ENCODE measurements at places on chromosomes 6 and 20.
A peak's percentile ranks its signal among the peaks of the same experiment; 100 is the strongest.

GRCh38 chr6:3377536-3378397 is 79.1 kb downstream of the SLC22A23 start:
- DNase-seq = no peak

DNA sequence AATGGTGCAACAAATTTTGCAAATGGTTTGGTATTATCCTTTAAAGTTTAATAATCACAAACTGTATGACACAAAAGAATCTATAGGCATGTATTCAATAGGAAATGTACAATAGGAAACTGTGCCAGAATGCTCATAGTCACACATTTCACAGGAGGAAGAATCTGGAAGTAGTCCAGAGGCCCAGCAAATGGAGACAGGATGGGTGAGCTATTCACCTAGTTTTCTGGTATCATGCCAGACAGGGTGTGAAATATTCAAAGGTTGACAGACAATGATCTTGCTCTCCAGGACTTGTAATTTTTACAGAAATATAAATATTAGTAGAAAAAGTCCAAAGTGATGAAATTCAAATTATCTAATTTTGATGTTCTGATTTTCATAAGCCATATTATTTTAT is 520.1 kb upstream of the IMPG1 start:
- DNase-seq = no peak

- DNase-seq = no peak
These were observed 17.9 kb downstream of the NCR2 start for GRCh38 chr6:41353333-41353732.

GRCh38 chr20:44054118-44054517 is 132.9 kb downstream of the JPH2 start:
- no peak for DNase-seq

GRCh38 chr20:59124296-59125029 is 39.2 kb upstream of the ZNF831 start:
- no peak for DNase-seq

GRCh38 chr20:21156266-21156665 is 30.4 kb downstream of the KIZ start:
- DNase-seq = peak; percentile 37

DNA sequence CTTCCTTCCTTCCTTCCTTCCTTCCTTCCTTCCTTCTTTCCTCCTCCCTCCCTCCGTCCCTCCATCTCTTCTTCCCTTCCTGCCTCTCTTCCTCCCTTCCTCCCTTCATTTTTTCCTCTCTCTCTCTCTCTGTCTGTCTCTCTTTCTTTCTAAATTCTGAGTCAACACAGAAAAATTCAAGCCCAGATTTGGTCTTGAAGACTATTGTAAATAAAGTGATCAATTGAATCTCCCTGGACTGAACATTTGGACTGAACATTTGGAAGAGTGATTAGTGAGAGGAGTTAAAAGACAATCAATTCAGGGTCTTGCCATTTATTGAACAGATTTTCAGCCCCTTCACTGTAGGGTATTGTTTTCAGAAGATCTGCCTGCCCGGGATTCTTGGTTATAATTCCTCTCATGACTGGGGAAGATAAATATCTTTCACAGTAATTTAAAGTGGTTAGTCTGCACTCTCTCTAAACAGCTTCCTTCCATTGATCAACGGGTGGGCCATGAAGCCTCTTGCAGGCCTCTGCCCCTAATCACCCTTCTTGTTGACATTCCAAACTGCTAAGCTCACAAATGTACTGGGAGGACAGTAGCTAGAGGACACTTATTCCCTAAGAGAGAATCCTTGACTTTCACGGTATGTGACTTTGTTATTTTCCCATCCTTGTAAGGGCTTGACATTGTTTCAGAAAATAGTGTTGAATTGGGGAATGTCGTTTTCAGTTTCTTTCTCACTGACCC is 101.7 kb upstream of the BMP2 start:
- no peak for DNase-seq

DNA sequence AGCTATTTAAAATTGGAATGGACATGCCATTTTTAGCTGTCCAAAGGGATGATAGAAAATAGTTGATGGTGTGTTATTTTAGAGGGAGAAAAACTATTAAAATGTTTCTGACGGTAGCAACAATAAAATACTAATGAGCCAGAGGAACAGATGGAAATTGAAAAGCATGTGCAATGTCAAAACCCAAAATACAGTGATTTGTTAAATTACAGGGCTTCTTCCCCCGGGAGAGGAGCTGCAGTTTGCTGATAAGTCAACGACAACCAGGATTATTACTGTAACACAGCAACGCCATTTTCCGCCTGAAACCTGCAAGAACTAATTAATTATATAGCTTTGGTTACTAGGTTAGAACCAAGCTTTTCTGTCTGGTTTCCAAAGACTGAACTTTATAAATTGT is 179.6 kb upstream of the SPTLC3 start:
- no peak for DNase-seq

DNA sequence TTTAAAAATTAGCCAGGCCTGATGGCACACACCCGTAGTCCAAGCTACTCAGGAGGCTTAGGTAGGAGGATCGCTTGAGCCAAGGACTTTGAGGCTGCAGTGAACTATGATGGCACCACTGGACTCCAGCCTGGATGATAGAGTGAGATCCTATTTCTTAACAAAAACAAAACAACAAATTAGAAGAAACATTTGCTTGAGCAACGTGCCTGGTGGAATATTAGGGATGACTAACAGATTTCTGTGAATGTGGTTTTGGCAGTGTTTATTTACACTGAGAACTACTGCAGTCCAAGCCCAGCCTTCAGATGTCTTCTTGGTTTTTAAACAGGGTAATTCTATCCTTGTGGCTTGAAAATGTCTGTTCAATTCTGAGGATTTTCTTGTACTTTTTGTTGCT is 9.2 kb downstream of the PPP1R3G start:
- peak; percentile 66 for DNase-seq

GRCh38 chr6:118685823-118686449 is 34.5 kb upstream of the CEP85L start:
- no peak for DNase-seq

DNA sequence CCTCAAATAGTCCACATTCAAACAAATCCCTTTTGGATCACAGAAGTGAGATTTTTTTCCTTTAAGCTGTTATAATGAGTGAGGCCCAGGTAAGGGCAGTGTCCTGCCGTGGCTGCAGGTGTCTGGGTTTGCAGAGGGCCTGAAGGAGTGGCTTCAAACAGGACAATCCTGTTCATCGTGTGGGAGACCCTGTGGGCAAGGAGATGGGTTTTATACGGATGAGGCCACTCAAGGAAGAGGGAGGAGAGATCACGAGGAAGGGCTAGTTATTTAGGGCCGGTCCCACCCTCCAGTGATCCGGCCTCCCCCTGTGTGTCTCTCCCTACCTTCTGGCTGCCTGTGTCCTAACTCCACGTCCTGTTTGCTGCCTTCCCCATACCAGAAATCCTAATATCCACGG is 33.8 kb downstream of the PPP1R14C start:
- DNase-seq = no peak

DNA sequence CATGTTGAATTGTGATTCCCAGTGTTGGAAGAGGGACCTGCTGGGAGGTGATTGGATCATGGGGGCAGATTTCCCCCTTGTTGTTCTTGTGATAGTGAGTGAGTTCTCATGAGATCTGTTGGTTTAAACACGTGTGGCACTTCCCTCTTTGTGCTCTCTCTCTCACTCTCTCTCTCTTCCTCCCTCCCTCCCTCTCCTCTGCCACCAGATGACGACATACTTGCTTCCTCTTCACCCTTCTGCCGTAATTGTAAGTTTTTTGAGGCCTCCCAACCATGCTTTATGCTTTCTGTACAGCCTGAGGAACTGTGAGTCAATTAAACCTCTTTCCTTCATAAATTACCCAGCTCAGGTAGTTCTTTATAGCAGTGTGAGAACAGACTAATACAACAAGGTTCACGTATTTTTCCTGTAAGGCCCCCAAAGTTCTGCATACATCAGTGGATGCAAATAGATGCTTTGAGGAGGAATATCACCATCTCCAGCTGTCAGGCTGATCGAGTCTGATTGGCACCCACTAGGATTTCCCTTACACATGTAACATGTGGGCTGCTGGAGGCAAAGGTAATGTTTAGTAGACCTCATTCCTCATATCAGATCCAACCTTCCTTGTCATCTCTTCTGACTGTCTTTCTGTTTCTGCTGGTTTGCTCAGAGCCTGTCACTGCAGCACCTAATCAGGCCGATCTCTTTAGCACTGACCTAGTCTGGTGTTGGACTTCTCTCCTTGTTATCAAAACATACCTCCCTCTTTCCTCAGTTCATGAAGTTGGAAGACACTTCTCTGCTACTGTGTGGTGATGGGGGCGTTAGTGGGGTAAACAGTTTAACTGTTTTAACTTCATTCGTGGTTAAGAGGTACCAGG is 54.3 kb upstream of the BACH2 start:
- DNase-seq = no peak

GRCh38 chr20:62651285-62652021 is 9.2 kb downstream of the SLCO4A1 start:
- DNase-seq = no peak

DNA sequence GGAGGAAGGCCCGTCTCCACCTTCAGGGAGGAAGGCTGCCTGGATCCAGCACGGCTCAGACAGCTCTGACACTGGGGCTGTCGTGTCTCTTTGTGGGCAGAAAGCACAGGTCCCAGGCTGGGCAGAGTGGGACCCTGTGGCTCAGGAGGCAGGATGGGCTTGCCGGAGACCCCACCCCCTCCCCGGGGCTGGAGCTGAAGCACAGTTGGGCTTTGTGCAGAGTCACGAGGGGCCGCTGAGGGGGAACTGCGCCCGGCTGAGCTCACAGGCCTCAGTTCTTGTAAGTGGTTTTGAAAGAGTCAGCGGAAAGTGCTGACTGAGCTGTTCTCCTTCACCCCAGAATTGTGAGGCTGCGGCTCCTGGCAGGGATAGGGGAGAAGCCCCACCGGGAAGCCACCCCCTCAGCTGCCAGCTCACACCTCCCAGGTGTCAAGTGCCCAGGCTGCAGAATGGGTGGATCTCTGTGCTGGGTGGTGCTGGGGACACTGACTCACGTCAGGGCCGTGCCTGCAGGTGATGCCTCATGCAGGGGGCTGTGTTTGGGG is 145.5 kb upstream of the RNF24 start:
- DNase-seq = no peak

DNA sequence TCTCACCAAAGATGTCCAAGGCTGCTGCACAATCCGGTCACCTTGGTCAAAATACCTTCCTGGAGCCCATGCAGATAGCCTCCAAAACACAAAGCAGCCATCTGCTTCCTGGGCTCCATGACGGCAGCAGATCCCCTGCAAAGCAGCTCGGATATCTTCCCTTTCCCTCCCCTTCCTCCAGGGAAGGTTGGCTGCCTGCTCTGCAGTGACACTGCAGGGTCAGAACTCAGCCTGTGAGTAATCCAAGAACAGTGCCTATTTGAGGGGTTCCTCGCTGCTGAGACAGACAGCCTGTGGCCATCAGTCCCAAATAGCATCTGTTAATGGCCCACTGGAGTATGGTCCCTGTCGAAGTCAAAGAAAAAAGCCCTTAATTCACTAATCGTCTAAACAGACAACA is 270.8 kb downstream of the PREX1 start:
- DNase-seq = no peak

DNA sequence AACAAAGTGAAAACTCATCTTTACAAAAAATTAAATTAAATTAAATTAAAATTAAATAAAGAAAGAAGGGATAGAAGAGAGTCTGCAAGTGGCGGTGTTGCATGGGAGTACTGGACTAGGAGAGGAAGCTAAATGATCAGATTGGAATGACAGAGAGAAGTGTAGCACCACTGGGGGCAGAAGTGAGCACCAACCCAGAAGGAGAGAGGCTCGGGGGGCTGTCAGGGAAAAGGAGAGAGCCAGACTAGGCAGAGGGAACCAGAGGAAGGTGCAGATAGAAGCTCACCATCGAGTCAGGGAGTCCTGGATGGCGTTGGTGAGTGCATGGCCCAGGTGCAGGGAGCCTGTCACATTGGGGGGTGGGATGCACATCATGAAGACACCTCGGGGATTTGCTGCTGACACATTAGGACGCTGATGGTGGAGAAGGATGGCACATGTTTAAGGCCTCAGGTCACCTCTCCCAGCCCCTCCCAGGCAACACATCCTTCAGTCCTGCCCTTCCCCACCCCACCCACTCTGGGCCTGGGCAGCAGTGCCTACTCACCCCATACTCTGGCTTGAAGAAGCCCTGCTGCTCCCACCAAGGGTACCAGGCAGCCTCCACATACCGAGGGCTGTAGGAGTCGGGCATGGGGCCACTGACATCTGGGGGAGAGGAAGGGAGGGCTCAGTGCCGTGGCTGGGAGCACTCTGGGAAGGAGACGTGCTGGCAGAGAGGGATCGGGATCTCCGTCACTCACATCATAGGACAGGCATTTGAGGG is 4.0 kb downstream of the VARS1 start:
- DNase-seq = no peak

DNA sequence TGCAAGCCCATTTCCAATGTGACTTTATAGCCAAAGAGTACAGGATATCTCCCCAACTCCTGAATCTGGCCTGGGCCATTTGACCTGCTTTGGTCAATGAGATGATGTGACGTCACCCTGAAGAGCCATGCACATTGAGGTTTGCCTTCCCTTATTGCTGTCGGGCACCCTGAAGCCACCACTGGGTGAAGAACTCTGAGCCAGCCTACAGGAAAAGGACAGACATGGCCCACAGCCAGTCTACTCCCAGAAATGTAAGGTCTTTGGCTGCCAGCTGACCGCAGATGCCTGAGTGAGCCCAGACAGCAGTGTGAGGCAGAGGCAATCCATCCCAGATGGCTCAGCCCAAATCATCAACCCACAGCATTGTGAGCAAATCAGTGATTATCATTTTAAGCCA is 3.7 kb upstream of the SYNDIG1 start:
- DNase-seq = peak; percentile 71

DNA sequence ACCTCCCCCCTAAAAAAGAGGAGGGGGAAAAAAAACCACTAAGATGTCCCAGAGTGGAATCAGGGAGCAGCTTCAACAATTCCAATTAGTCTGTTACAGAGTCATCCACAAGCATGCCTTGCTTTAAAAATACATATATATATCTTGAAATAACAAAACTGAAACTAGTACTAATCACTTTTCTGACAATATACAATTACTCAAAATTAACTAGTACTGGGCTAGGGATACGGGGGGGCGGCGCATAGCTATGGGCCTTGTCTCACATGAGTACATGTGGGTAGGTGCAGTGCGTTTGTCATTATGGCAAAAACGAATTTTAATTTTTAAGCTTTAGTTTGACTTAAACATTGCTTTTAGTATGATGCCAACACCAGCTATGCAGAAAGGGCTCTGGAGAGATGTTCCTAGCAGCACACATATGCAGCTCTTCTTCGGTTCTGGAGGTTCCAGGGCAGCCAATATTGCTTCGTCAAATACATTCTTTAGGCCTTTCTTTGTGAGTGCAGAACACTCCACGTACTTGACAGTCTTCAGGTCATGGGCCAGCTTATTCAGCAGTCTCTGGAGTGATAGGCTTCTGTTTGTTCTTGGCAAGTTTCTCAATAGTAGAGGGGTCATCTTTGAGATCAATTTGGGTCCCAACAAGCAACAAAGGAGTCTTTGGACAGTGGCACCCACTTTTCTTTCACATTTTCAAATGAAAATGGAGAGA is 38.8 kb downstream of the ITCH start:
- DNase-seq = no peak

DNA sequence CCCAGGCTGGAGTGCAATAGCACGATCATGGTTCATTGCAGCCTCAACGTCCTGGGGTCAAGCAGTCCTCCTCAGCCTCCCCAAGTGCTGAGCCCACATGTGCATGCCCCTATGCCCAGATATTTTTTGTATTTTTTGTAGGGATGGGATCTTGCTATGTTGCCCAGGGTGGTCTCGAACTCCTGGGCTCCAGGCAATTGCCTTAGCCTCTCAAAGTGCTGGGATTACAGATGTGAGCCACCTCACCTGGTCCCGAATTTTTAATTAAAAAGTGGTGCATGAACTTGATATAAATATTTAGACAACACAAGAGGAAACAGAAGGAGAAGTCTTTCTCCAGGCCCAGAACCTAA is 7.1 kb upstream of the RNF114 start:
- DNase-seq = no peak
